Pulmonary artery endothelial cell (primary cell): ENCODE measurements at places on chromosomes 3 and 15. TPM values are rescaled to one million over a fixed set of nuclear protein-coding genes. Genes with fewer than 3 reads are reported as not detected.

Gene DUOX1
- not detected in 2 replicates for total RNA-seq

Gene BMF
- 1.1 and 2.5 TPM in 2 replicates for total RNA-seq

Gene MEGF11
- total RNA-seq, result under 0.01 TPM in 1 of 2 replicates, not detected in the other

Gene GOLGA8K
- 0.46 and 0.74 TPM in 2 replicates for total RNA-seq

Gene FSTL1
- total RNA-seq, result 517 and 690 TPM in 2 replicates

Gene NISCH
- 57.2 and 88.7 TPM in 2 replicates for total RNA-seq

Gene WNT5A
- total RNA-seq, result 0.04 and 0.07 TPM in 2 replicates

Gene CPA3
- 13.2 and 23.5 TPM in 2 replicates for total RNA-seq

Gene PRTG
- total RNA-seq, result 0.92 and 1.3 TPM in 2 replicates

Gene KIF15
- 11.5 and 19.8 TPM in 2 replicates for total RNA-seq

Gene PHLDB2
- 66.9 and 87.3 TPM in 2 replicates for total RNA-seq

Gene PRSS50
- total RNA-seq, result not detected in 2 replicates

Gene ERICH6
- total RNA-seq, result not detected in 2 replicates

Gene SCN10A
- 0.11 and 0.20 TPM in 2 replicates for total RNA-seq

Gene CADPS
- total RNA-seq, result not detected in 2 replicates

Gene GPR27
- total RNA-seq, result not detected in 2 replicates

Gene SAMMSON
- not detected in 2 replicates for total RNA-seq

Gene SYNPR
- total RNA-seq, result not detected in 2 replicates

Gene SATB1
- 7.0 and 17.5 TPM in 2 replicates for total RNA-seq

Gene ALDH1A3
- 26.7 and 52.1 TPM in 2 replicates for total RNA-seq

Gene IDH3A
- total RNA-seq, result 33.9 and 81.9 TPM in 2 replicates
